ENCODE measurements at places on chromosomes 1 and 21.

GRCh38 chr1:61332196-61332753 lies 249.9 kb downstream of the NFIA start:
- no peak for DNase-seq

- DNase-seq = no peak
Measured at GRCh38 chr1:180631194-180631765, 542 bp upstream of the XPR1 start.

- DNase-seq = peak; percentile 69
Measured at GRCh38 chr1:198686069-198686728, 47.4 kb downstream of the PTPRC start.

DNA sequence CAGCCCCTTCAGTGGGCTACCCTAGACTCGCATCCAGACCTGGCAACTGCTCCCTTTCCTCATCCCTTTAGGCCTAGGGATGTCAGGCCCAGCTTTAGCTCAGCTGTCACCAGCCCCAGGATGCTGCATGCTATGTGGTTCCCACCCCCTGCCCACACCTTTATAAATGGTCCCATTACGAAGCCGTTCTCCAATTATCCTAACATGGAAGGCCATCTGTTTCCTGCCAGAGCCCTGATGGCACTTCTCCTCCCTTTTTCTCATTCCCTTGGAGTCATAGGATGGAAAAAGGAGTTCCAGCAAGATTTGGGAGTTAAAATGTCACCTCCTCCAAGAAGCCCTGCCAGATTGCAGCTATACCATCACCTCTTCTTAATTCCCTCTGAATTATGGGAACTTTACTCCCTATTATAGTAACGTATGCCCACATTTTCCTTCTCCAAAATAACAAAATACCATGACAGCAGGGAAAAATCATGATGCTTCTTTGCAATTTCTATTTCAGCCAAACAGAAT lies 205.0 kb upstream of the GRIK3 start:
- no peak for DNase-seq

GRCh38 chr1:223802032-223802431 lies 43.7 kb downstream of the TP53BP2 start:
- no peak for DNase-seq

GRCh38 chr1:167159782-167160181 lies 60.9 kb upstream of the POU2F1 start:
- no peak for DNase-seq

GRCh38 chr1:173420330-173420806 lies 56.8 kb upstream of the PRDX6 start:
- peak; percentile 85 for DNase-seq

- DNase-seq = no peak
Measured at GRCh38 chr1:245277276-245277675, 122.5 kb downstream of the KIF26B start.

GRCh38 chr21:42006765-42007164 lies 3.4 kb downstream of the ZBTB21 start:
- DNase-seq = no peak

DNA sequence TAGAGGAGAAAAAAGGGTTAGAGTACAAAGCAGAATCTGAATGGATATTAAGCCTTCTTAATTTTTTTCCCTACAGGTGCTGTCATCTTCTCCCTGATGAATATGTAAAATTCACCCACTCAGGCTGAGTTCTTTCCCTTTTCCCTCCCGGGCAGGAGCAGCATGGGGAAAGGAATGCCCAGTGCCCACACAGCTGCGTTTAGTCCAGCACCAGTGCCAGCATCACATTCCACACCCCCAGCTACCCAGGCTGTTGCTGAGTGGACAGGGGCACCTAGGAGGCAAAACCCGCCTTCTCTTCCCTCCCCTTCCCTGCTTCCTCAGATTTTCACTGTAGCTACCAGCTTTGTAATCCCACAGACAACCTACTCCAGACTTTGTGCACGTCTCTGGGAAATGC lies 3.4 kb upstream of the CADM3 start:
- DNase-seq = no peak

GRCh38 chr1:40919475-40920011 lies 57.4 kb upstream of the CITED4 start:
- DNase-seq = no peak

GRCh38 chr1:57252597-57253294 lies 171.1 kb downstream of the DAB1 start:
- DNase-seq = no peak

DNA sequence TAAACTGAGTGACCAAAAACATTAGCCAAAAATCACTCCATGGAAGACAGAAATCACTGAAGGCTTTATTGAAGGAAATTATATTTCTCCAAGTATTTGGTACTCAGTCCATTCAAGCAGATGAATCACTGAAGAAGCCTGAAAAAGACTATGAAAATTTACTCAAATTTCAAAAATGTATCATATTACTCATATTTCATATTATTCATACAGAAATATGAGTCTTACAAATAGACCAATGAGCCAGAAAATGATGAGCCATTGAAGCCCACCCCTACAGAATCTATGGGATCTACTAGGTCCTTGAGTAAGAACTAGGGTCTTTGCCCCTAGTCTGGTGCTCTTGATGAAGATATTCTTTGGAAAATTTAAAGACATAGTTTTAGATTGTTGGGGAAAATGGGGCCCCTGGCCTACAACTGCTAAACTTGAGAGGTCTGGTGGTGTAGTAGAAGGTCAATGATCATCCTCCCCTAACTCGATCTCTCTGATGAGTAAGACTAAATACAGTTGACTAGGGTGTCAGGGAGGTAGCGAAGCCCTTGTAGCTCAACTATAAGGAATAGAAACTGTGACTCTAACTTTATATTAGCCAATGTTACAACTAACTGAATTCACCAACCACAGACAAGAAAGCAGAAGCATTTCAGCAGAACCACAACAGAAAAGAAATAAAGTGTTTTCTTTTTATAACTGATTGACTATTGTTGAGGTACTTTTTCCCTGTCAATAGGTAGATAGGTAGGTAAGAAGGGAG lies 81.0 kb downstream of the NOTCH2 start:
- peak; percentile 18 for DNase-seq

- DNase-seq = peak; percentile 79
Measured at GRCh38 chr1:39047374-39048229, 21.5 kb downstream of the NDUFS5 start.

- DNase-seq = no peak
Measured at GRCh38 chr1:30920827-30921226, 12.3 kb upstream of the SDC3 start.

GRCh38 chr1:96579636-96580035 lies 141.9 kb upstream of the PTBP2 start:
- DNase-seq = no peak

DNA sequence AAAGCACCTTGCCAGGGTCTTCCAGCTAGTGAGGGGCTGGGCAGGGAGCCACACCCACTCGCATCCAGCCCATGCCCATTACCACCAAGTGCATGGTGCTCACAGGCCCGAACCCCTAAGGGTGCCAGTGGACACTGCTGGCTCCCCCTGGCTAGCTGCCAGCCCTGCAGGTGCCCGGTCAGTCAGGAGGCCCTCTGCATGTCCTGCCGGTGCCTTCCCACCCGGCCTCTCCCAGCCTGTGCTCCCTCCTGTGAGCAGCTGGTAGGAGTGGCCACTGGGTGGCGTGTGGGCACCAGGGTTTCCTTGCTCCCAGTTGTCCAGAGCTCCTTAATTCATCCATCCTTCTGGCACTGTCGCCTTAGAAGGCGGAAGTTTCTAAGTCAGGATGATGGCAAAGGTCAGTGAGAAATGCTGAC lies 33.4 kb downstream of the QSOX1 start:
- peak; percentile 56 for DNase-seq

GRCh38 chr1:55781003-55781402 lies 565.8 kb upstream of the USP24 start:
- no peak for DNase-seq

GRCh38 chr21:44299458-44300261 lies at the start of gene PFKL:
PFKL (plus strand) TSS chr21:44300053; CDS start chr21:44300106, 53 bp downstream.
- peak; percentile 80 for DNase-seq

DNA sequence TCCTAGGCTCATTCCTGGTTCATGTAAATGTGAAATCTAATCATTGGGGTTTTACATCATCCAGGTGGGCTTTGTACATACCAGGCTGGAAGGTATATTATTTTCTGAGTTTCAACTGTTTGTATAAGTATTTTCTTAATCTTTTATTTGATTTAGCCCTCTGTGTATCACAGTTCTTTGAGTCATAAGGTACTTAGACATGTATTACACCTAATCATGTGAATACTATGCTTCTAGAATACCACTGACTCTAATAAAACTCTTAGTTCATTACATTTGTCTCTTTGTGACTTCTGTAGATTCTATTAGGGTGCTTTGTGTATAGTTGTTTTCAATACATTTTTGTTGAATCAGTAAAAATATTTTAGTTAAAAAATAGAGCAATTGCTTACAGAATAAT lies 92.8 kb downstream of the ZFYVE9 start:
- no peak for DNase-seq

DNA sequence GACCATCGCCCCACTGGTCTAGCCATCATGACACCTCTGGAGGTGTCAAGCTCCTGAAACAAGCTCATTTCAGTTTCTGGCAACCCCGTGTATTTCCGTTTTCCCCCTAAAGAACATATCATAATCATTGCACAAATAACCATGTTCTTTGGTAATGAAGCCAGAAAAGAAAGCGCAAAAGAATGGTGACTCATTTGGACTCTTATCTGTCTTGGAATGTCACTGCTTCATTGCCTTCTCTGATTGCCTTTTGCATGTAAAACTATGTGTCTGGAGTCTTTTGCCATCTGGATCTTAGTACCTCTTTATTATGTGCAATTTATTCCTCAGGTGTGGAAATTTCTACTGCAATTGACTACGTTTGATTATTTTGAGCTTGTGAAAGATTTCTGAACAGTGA lies 110.5 kb downstream of the COLGALT2 start:
- peak; percentile 37 for DNase-seq

GRCh38 chr1:45473302-45473701 lies 17.7 kb downstream of the TESK2 start:
- DNase-seq = no peak

DNA sequence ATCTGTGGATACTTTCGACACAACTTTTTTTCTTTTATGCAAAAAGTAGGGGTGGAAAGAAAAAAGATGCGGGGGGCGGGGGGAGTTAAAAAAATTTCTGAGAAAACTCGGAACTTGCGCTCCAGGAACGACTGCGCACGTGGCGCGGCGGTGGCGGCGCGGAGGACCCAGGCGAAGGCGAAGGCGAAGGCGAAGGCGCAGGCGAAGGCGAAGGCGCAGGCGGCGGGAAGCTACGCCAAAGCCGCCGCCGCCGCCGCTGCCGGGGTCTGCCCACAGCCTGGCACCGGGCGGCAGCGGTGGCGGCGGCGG lies 208 bp upstream of the BARHL2 start:
- DNase-seq = no peak

DNA sequence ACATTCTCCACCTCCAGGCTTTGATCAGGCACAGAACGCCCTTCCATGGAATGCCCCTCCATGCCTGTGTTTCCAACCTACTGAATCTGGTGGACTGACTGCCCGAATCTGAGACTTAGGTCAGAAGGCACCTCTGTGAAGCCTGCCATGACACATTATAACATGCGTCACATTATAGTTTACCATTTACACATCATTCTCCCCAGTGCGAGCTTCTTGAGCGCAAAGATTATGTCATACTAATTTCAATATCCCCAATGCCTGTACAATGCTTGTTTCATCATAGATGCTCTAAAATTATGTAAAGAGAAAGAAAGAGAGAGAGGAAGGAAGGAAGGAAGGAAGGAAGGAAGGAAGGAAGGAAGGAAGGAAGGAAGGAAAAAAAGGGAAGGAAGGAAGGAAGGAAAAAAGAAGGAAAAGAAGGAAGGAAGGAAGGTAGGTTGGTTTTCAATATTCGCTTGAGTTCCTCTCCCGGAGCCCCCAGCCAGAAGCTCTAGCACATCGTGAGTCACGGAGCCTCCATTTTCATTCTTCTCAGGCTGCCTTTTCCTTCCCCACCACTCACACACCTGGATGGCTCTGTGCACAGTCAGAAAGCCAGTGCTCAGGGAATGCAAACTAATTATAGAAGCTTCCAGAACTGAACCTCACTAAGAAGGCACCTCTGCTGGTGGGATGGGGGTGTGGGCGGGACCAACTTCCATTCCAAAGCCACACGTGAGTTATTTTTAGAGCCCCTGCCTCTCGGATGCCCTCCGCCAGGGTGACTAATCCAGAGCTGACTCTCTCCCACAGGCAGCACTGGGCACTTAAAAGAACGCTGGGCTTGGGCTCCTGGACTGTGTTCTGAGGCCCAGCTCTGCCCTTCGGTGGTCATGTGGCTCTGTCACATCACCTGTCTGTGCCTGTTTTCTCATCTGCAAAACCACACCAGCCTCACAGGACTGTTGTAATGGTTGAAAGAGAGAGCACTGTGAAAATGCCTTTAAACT lies 27.4 kb downstream of the LAMB3 start:
- DNase-seq = peak; percentile 31

- DNase-seq = peak; percentile 91
Measured at GRCh38 chr1:45272913-45273371, 53.8 kb upstream of the HPDL start.

- DNase-seq = no peak
Measured at GRCh38 chr21:44975720-44976555, 36.1 kb downstream of the SLX9 start.

GRCh38 chr21:37921091-37921490 lies 4.8 kb upstream of the KCNJ6 start:
- DNase-seq = peak; percentile 32

- peak; percentile 11 for DNase-seq
Measured at GRCh38 chr1:36924282-36924811, 110.0 kb downstream of the GRIK3 start.

- no peak for DNase-seq
Measured at GRCh38 chr1:7369866-7370265, 401.2 kb upstream of the VAMP3 start.

DNA sequence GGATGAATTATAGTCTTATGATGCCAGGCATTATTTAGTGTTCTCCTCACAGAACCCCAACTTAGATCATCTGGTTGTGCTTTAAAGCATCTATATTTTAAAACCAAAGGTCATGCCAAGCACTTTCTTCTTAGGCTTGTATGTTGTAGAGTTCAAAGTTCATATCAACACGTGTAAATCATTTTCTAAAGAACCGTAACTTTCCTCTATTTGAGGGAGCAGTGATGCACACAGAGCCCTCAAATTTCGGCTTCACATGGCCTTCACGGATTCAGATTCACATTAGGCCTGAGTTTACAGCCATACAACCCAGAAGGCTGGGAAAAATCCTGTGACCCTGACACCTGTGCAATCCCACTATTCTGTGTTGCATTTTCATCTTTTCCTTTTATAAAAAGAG lies 52.1 kb upstream of the SEC16B start:
- DNase-seq = no peak

DNA sequence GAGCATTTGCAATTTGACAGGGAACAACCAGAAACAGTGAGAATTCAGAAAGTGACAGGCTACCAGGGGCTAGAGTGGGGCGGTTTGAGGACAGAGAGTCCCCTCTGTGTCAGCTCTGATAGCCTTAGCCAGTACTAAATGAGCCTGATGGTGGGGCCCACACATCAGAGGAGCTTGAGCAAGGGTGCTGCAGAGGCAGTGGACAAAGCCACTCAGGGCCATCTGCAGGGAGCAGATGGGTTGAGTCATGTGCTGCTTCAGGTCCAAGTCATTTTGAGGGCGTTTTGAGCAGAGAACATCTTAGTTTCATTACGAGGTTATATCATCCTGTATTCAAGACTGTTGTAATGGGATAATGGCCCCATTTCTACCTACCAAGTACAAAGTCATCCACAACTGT lies 7.7 kb downstream of the LRRC52 start:
- no peak for DNase-seq
